CD14-positive monocyte (primary cell): ENCODE measurements at places on chromosomes 2 and 18. TPM values are rescaled to one million over a fixed set of nuclear protein-coding genes. Genes with fewer than 3 reads are reported as not detected.

L3MBTL4 gene
- polyA plus RNA-seq = 0.72 TPM

REG3G gene
- not detected for polyA plus RNA-seq

NTSR2 gene
- polyA plus RNA-seq = not detected in 2 replicates

PCBP1 gene
- polyA plus RNA-seq = 299 and 331 TPM in 2 replicates

NDUFV2 gene
- 184 TPM for polyA plus RNA-seq

SNORC gene
- polyA plus RNA-seq = 0.61 and 1.4 TPM in 2 replicates

DNAJC5G gene
- polyA plus RNA-seq = not detected in 2 replicates

REG1B gene
- polyA plus RNA-seq = not detected

MEP1B gene
- polyA plus RNA-seq = not detected

IL36A gene
- not detected for polyA plus RNA-seq

SPHKAP gene
- polyA plus RNA-seq = not detected

TGIF1 gene
- polyA plus RNA-seq = 39.8 TPM

GREB1L gene
- 0.03 TPM for polyA plus RNA-seq

DCDC2C gene
- polyA plus RNA-seq = not detected

TMEM182 gene
- 0.24 TPM for polyA plus RNA-seq

CCDC138 gene
- polyA plus RNA-seq = 0.14 and 0.67 TPM in 2 replicates

ST8SIA3 gene
- not detected for polyA plus RNA-seq

VIL1 gene
- polyA plus RNA-seq = not detected in 2 replicates

CAD gene
- 1.7 TPM for polyA plus RNA-seq

RNF181 gene
- 475 TPM for polyA plus RNA-seq

TFPI gene
- 0.46 TPM for polyA plus RNA-seq

AOX1 gene
- polyA plus RNA-seq = 0.16 TPM in 1 of 2 replicates, not detected in the other

CHMP3 gene
- 20.0 and 45.4 TPM in 2 replicates for polyA plus RNA-seq

POTEJ gene
- not detected in 2 replicates for polyA plus RNA-seq

CDH2 gene
- polyA plus RNA-seq = 0.03 and 0.04 TPM in 2 replicates
